ENCODE measurements at places on chromosomes 3 and 15.
A peak's percentile ranks its signal among the peaks of the same experiment; 100 is the strongest.

GRCh38 chr3:50316657-50317242 is 5.8 kb downstream of the HYAL2 start:
- peak; percentile 53 for DNase-seq

DNA sequence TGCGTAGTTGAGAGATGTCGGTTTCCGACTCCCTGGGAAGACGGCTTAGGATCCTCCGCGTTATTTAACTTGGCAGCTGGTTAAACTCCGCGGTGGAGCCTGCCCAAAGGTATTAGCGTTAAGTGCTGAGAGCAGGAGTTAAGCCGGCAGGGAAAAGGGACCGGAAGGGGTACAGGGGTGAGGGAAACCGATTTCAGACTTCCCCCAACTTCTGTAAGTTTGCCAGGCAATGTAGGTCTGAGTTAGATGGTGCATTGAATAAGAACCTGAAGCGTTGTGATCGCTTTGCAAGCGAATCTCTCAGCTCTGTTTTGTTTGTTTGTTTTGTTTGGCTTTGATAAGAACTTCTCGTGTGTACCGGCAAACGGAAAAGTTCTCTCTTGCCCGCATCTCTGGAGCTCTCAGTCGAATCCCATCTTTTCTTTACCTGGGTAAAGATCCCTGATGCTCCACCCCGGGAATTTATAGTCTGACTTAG is 6.0 kb upstream of the FEZF2 start:
- no peak for DNase-seq

- no peak for DNase-seq
Observed at GRCh38 chr3:177333533-177334520, 136.5 kb upstream of the TBL1XR1 start.

DNA sequence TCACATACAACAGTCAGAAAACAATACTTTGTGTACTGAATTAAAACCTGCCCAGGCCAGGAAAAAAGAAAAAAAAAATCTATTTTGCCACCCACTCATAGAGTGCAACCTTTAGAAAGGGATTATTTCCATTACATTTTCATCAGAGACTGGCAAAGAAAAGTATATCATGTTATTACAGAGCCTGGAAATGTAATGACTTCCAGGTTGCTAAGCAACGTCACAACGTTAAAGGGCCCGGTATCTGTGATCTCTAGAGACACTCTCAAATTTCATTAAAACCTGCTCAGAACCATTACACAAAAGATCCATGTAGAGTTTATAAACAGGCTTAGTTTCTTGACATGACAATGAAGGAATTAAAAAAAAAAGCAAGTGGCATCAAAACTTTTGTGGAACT is 170.5 kb downstream of the CTNNB1 start:
- DNase-seq: no peak

- no peak for DNase-seq
Observed at GRCh38 chr15:59301527-59301926, 71.1 kb downstream of the MYO1E start.

DNA sequence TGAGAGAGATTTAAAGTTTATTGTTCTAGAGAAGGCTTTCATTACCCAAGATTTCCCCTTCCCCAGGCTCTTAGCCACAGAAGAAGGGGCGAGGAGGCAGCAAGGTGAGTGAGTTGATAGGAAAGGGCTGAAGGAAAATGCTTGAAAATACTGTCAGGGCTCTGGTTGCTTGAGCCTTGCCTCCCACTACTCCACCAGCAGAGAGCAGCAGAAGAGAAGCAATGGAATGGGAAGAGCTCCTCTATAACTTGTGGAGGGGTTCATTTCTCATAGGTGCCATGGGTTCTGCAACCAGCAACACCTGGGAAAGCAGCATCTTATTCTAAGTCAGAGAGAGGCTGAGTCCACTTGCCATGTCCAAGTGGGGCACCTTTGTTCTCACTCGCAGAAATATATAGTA is 184.0 kb upstream of the CNTN6 start:
- DNase-seq: no peak

DNA sequence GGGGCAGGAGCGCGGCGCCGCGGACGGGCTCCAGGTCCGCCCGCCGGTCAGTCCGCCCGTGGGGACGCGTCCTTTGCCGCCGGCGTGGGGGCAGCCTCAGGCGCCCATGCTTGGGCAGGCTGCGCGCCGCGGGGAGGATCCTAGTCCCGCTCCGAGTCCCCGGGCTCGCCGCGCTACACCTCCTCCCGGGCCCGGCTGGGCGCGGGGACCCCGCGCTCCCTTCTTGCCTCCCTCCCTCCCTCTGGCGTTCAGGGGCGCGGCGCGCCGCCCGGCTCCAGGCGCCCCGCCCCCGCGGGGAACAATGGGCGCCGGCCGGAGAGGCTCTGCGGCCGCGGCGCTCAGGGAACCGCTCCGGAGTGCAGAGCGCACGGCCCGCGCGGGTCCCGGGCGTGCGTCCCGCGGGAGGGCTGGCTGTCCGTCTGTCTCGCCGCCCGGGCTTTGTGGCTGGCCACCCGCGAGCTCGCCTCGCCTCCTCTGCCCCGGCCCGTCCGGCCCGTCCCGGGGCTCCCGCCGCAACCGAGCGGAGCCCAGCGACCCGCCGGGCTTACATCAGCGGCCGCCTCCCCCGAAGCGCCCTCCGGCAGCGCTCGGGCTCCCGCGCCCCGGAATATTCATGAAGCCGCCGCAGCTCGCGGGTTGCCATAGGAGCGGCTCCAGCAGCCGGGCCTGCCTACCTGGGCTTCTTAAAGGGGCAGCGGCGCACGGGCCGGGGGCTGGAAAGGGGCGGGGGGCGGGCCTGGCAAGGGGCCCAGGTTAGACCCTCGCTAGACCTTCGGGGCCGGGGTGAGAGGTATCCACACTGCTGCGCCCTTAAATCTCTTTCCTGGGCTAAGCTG is at the start of gene HCN4:
Gene HCN4, minus strand, starts transcription at position 658 of the 836 bp plus-strand sequence. CDS start 688 bp downstream, outside the sequence.
- no peak for DNase-seq

- DNase-seq: no peak
Observed at GRCh38 chr15:43471975-43472374, 21.0 kb downstream of the TP53BP1 start.

GRCh38 chr3:154023148-154023547 is 98.0 kb upstream of the ARHGEF26 start:
- no peak for DNase-seq

GRCh38 chr3:31522152-31522551 is 10.6 kb upstream of the STT3B start:
- DNase-seq: no peak

- no peak for DNase-seq
Observed at GRCh38 chr15:31871166-31871886, 159.0 kb upstream of the CHRNA7 start.

DNA sequence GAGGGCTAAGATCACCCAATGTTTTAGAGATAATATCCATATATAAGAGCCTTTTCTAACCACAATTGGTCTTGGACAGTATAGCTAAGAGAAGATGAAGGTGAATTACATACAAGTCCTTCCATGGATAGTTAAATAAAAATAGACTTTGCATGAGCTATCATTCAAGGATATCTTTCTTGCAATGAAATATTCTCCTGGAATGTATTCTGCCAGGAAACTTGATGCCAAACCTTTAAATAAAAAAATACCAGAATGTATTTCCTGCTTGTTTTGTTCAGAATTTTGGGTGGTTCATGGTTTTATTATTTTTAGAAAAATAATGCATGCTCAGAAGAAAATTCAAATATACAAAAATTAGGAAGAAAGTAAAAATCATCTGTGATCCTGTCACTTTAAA is 88.8 kb upstream of the PPIB start:
- DNase-seq: no peak

GRCh38 chr3:188829130-188829529 is 342.6 kb upstream of the TPRG1 start:
- no peak for DNase-seq

DNA sequence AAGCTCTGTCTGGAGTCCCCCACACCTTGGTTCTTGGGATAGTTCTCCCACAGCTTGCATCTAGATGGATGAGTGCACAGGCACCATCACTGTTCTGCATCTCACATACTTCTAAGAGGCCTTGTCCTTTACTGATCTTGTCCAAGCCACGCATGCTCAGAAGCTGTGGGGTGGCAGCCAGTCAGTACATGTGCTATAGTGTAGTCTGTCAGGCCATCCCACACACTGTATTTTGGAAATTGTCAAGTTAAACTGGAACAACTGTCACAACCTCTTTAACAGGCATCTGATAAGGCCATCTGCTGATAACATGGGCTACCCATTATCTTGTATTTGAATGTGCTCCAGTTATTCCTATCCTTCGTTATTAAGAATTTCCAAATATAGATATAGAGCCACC is 296.5 kb upstream of the AZI2 start:
- DNase-seq: no peak

DNA sequence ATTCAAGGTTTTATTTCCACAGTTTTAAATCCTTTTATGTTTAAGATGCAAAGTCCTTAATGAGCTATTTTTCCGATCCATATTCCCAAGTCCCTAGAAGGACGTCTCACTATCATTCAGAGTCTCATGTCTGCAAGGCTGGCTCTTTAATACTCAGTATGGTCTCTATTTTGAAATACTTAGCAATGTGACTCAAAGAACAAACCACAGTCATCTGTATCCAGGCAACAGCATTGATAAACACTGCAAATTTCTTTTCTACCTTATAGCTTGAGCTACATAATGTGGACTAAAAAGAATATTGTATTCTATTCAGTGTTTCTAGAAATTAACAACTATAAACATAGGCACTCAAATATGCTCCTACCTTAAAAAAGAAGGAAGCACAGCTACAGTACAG is 588.3 kb upstream of the NAALADL2 start:
- no peak for DNase-seq

GRCh38 chr15:44064706-44065105 is 130.4 kb downstream of the FRMD5 start:
- no peak for DNase-seq

DNA sequence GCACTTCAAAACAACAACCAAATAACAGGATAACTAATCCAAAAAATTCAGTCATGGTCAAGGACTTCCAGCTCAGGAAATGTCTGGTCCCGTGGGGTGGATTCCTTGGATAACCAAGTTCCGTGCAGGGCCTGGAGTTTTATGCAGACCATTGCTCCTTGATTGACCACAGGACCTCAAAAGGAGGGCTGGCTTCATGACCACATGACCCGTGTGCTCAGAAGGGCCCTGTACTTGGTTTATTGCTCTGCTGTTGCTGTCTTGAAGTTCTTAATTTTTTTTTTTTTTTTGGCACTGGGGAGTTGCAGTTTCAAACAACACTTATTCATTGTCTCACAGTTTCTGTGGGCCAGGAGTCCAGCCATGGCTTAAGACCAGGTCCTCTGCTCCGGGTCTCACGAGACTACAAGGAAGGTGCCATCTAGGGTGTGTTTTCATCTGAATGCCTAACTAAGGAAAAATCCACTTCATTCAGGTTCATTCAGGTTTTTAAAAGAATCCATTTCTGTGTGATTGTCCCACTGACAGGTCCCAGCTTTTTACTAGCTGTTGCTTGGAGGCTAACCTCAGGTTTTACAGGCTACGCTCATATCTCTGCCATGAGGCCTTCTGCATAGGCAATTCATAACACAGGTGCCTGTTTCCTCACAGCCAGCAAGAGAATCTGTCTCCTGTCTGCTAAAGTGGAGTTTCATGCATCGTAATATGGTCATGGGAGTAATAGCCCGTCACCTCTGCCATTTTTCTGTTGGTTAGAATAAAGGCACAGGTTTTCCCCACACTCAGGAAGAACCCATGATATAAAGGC is 65.3 kb downstream of the FLNB start:
- no peak for DNase-seq

- DNase-seq: no peak
Observed at GRCh38 chr3:187966096-187966495, 187.9 kb upstream of the LPP start.

DNA sequence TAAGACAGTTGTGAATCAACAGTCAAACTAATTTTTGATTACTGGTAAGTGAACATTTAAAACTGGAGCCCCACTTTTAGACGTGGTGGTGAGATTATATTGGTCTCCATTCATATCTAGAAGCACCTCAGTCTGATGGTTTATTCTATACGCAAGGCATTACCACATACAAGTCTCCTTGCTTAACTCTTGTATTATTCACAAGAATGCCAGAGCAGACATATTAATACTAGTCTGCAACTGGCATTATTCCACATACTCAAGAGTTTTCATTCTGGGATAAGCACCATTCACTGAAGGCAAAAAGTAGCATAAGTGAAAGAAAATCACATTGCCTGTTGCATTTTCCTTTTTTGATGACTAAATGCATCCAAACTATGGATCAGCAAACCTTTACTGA is 36.9 kb upstream of the MEIS2 start:
- no peak for DNase-seq

DNA sequence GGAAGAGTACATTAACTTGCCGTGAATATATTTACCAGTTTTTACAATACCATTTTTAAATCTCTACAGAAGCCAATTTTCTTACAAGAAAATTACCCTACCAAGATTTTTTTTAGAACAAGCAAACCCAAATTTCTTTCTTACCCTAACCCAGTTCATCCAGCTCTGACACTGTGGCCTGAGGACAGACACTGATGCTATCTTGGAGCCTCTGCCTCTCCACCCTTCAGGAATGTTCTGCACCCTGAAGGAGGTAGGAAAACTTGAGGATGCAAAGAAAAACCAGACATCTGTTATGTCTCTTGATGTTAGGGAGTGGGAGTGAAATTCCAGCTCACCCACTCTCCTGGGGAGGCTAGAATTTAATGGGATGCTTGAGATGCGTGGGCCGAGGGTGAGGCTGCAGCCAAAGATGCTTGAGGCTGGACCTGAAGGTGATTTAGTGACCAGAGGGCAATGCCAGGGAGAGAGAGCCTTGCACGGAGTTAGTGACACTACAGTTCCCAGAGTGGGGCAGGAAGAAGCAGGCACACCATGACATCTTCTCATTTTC is 69.9 kb downstream of the LIPC start:
- no peak for DNase-seq

- no peak for DNase-seq
Observed at GRCh38 chr15:51094606-51095569, at the start of gene TNFAIP8L3. Gene TNFAIP8L3 (minus strand): TSS chr15:51094906. CDS start chr15:51094595, 311 bp downstream.

- DNase-seq: peak; percentile 58
Observed at GRCh38 chr3:43389388-43390254, 103.3 kb downstream of the SNRK start.

DNA sequence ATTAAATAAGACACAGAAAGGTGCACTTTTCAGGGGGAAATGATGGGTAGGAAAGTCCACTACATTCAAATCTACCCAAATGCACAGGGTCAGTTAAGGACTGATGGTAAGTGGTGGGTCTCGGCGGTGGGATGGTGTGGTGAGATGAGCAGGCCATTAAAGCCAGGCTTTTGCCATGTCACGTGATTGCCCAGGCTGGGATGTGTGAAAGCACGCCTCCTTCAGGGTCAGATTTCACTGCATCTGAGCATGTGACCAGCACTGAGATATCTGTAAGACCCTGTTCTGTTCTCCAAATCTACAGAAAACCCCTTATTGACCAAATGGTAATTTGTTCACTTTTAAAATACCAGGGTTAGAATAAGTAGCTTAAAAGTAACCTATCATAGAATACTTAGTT is 301.5 kb downstream of the MEX3B start:
- DNase-seq: no peak

- DNase-seq: no peak
Observed at GRCh38 chr3:77051591-77051990, 11.7 kb downstream of the ROBO2 start.
